Fibroblast of skin of back (primary cell): ENCODE measurements at places on chromosomes 3 and 15.

- DNase-seq, result no peak
Measured at GRCh38 chr3:159640225-159640624, 348.4 kb upstream of the IL12A start.

GRCh38 chr3:177816667-177817208 lies 619.5 kb upstream of the TBL1XR1 start:
- peak; percentile 86 for DNase-seq

DNA sequence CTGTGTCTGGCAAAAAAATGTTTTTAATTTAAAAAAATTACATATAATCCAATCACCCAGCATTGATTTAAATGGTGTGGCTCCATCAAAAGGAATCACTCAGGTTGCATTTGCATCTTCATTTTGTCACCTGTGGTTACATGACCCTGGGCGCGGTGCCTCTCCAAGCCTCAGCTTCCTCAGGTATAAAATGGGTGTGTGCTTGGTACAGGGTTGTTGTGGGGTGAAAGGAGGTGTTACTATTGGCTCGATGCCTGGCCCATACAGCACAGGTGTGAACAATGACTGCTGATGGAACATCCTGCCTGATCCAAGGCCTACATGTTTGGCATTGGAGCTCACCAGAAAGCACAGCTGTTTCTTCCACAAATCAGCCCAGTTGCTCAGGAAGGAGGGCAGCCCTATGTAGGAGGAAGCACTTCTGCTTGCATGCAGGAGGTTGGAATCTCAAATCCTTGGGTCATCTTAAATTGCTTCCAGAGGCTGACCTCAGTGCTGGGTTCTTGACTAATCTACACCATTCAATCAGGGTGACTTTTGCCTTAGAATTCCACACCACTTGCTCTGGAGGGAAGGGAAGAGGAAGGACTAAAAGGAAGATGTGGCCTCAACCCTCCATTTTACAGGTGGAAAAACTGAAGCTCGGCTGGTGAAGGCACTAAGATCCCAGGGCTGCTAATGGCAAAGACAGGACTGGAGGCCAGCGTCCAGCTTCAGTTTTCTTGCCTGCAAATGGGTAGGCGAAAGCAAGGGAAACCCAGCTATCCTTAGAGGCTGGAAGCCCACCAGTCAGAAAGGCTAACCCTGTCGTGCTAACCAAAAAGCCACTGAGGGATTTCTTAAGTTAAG lies 31.7 kb downstream of the BHLHE40 start:
- no peak for DNase-seq

- peak; percentile 18 for DNase-seq
Measured at GRCh38 chr3:87867001-87867400, 191.8 kb downstream of the CGGBP1 start.

- no peak for DNase-seq
Measured at GRCh38 chr3:127428344-127428997, 140.6 kb upstream of the PRR20G start.

GRCh38 chr15:50767332-50767861 lies 1.9 kb upstream of the SPPL2A start:
- no peak for DNase-seq

GRCh38 chr3:183285828-183286457 lies 32.9 kb downstream of the B3GNT5 start:
- peak; percentile 91 for DNase-seq

DNA sequence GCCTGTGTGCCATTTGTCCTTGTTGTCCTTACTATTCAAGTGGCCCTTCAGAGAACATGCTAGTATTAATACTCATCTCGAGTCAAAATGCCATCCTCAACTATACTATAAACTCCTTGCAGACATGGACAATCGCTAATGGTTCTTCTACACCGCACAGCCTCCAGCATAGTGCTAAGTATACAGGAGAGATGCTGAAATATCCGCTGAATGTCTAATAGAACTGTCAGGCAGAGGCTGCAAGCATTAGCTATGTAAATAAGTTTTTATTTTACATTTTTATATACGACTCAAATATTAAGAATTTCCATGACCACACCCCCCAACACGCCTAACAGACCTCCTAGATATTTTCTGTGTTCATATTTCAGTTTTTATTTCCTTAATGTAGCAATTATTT lies 39.4 kb downstream of the AAGAB start:
- peak; percentile 51 for DNase-seq

- DNase-seq, result peak; percentile 96
Measured at GRCh38 chr3:72487078-72487765, 361.0 kb downstream of the SHQ1 start.

DNA sequence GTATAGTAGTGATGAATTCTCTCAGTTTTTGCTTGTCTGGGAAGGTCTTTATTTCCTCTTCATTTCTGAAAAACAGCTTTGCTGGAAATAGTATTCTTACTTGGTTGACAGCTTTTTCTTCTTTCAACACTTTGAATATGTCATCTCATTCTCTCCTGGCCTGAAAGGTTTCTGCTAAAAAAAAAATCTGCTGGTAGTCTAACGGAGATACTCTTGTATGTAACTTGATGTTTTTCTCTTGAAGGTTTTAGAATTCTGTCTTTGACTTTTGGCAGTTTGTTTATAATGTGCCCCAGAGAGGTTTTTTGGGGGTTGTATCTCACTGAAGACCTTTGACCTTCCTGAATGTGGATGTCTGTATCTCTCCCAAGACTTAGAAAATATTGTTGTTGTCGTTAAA lies 47.0 kb downstream of the THSD4 start:
- no peak for DNase-seq

DNA sequence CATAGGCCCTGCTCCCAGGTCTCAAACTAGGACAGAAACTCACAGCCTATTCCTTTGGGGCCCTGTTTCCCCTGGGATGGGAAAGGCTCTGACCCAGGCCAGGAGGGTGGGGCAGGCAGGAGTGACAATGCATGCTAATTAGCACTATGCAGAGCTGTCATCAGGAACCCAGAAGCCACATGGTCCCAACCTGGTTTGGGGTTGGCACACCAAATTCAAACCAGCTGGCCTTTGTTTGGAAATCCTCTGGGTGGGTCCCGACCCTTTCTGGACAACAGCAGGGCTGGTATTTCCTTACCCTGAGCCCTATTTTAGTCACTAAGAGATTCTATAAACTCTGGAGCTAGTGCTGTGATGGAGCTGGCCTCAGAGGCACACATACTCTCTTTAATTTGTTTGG lies 166.2 kb downstream of the LRTM1 start:
- DNase-seq, result no peak

- no peak for DNase-seq
Measured at GRCh38 chr3:108122276-108122675, 31.4 kb upstream of the CD47 start.

GRCh38 chr3:64814351-64814750 lies 126.6 kb upstream of the ADAMTS9 start:
- no peak for DNase-seq

GRCh38 chr3:124118397-124118796 lies 126.5 kb upstream of the ROPN1 start:
- DNase-seq, result peak; percentile 84

- no peak for DNase-seq
Measured at GRCh38 chr3:16570113-16570512, 35.1 kb downstream of the DAZL start.

- DNase-seq, result peak; percentile 13
Measured at GRCh38 chr3:127458696-127459604, 131.6 kb downstream of the TPRA1 start.

DNA sequence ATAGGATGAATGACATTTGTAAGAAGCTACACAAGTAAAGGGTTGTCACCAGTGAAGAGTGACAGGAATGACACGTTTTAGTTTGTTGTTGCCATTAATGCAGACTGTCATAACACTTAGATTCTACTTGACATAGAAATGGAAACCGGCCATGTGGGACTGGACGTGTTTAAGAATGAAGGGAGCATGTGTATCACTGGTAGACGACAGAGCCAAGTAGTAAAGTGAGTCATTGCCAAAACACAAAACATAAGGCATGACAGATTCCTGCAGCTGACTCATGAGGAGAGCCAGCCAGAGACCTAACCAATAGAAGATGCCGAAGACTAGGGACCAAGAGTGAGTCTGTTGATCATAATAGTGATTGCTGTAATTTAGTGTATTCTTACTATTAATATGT lies 106.2 kb upstream of the PLAAT1 start:
- DNase-seq, result peak; percentile 92

DNA sequence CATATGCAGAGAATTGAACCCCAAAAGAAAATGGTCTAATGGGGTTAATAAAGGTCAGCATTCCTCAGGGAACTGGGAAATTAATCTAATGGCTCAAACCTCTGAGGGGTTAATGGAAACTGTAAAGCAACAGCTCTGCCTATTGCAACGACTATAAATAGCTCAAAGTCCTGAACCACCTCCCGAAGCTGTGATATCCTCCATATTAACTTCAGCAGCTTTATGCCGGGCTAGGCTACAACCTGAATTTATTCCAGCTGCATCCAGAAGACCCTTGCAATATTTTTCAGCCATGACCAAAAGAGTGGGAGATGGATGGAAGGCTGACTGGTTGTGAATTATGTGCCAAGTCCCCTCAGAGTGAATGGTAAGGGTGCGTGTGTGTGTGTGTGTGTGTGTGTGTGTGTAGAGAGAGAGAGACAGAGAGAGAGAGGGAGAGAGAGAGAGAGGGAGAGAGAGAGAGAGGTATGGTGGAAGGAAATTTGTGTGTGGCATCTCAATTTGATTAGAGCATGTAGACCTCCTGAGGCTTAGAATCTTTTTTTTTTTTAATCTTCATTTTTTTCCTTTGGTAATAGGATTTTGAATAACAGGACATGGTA lies 109.9 kb downstream of the PDCD6IP start:
- DNase-seq, result no peak

GRCh38 chr3:12423918-12424630 lies 60.2 kb upstream of the TSEN2 start:
- DNase-seq, result peak; percentile 85

DNA sequence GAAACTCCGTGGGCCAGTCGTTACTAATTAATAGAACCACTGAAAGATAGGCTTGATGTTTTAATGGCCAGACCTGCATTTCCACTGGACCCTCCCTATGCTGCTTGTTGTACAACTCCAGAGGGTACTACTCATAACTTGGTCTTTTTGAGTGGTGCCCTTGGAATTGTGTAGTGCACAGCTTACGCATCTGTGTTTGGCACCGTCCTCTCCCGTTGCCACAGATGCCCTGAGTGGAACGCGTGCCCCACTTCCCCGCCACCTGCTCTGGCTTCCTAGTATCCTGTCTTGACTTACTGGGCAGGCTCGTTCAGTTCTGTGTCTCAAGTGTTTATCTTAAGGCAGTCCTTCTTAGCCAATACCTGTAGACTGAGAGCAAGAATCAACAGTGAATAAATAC lies 78.7 kb downstream of the USP13 start:
- no peak for DNase-seq

- no peak for DNase-seq
Measured at GRCh38 chr3:38605981-38606380, 43.5 kb downstream of the SCN5A start.

DNA sequence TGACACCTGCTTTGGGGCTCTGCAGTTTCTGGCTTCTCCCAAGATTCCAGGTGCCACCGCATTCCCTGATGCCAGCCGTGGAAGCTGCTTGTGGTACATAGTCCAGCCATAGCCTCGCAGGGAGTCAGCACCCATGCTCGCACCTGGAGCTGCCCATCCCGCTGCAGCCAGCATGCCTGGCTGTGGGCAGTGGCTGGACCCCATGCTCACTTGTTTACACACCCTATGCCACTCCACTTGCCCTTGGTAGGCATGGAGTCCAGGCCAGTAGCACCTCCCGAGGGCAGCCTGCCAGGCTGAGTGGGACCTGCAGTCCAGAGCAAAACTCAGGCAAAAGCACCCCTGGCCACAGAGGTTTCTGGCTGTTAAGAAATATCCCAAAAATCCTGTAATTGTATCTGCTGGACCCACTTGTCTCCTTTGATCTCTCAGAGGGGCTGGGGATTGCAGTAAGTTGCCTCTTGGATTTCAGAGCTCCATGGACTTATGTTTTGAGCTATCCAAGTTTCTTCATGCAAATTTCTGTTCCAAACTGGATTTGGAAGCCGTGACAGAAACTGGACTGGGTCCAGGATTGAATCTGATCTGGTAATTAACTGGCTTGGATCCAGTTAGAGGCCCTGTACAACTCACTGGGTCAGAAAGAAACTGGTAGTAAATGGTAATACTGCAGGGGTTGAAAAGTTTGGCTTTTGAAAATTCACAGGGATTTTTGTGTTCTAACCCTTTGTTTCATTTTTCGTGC lies 149.3 kb downstream of the FMN1 start:
- no peak for DNase-seq

GRCh38 chr3:34005886-34006285 lies 207.5 kb downstream of the PDCD6IP start:
- peak; percentile 98 for DNase-seq

- DNase-seq, result no peak
Measured at GRCh38 chr15:51602484-51602883, 20.1 kb downstream of the DMXL2 start.

GRCh38 chr15:63299943-63300575 lies 22.7 kb downstream of the APH1B start:
- DNase-seq, result no peak

DNA sequence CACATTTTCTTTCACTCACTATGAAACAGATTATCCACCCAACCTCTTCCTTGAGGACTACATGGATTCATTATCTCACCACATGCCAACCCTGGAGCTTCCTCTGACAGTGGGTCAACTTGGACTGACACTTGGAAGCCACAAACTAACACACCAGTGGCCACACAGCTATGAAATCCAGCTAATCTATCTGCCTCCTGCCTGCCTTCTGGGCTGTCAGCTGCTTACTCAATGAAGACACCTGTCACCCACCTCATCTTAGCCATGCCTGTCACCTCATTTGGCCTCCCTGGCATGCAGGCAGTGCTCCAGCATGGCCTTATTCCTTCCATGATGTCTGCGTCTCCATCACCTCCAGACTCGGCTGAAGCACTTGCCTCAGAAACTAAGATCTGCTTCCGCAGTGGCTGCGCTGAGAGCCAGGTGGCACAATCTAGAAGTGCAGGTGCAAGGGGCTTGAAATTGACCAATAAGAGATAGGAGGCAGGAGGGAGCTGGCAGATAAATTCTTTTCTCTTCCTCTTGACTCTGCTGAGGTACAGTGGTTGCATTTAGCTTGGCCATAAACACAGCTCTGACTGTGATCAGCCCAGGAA lies 105.2 kb upstream of the RNF7 start:
- no peak for DNase-seq

GRCh38 chr3:31616711-31617110 lies 84.0 kb downstream of the STT3B start:
- DNase-seq, result no peak

DNA sequence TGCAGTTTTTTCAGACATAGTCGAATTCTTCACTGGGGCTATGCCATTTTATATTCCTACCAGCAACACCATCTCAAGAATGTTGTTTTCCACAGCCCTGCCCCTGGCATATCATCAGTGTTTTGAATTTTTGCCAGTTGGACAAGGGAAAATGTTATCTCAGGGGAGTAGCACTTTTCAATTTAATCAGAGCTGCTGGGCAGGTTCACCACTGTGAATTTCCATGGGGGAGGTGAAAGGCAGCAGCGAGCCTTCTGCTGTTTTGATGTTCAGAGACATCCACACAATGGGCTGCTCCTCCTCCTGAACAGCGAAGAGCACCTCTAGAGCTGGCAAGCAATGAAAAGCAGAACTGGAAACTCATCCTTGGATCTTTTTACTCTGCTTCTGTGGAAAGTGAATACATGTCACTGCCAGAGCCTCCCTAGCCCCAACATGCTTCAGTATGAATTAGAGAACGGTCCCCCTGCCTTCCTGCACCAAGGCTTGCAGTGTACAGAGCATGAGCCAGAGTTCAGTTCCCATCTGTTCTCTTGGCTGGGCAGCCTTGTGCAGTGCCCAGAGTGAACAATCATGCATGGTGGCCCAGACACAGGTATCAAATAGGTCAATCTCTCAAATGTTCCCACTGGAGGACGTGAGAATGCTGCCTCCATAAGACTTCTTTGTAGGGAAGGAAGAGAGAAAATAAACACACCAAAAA lies 56.1 kb upstream of the RAD18 start:
- no peak for DNase-seq

- DNase-seq, result no peak
Measured at GRCh38 chr3:29731050-29731449, 450.2 kb downstream of the RBMS3 start.
